Dermis blood vessel endothelial cell (primary cell): ENCODE measurements at places on chromosomes 4 and X. TPM values are rescaled to one million over a fixed set of nuclear protein-coding genes. Genes with fewer than 3 reads are reported as not detected.

Gene SATL1
- total RNA-seq = not detected in 2 replicates

Gene BANK1
- total RNA-seq = 0.09 TPM in 1 of 2 replicates, not detected in the other

Gene VAMP7
- 46.5 and 66.2 TPM in 2 replicates for total RNA-seq

GRCh38 chr4:137283737-137284136 lies 248.6 kb downstream of the PCDH18 start:
- DNase-seq = no peak

GRCh38 chr4:186709517-186709916 lies 14.1 kb downstream of the FAT1 start:
- no peak for DNase-seq

DNA sequence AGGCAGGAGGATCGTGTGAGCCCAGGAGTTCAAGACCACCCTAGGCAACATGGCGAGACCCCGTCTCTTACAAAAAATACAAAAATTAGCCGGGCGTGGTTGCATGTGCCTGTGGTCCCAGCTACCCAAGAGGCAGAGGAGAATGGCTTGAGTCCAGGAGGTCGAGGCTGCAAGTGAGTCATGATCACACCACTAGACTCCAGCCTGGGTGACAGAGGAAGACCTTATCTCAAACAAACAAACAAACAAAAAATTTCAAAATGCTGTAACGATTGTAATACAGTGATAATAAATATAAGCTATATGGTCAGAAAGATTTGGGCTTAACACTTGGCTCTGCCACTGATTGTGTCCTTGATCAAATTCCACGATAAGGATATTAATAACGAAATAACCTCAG lies 24.2 kb downstream of the SLC25A4 start:
- DNase-seq = no peak

DNA sequence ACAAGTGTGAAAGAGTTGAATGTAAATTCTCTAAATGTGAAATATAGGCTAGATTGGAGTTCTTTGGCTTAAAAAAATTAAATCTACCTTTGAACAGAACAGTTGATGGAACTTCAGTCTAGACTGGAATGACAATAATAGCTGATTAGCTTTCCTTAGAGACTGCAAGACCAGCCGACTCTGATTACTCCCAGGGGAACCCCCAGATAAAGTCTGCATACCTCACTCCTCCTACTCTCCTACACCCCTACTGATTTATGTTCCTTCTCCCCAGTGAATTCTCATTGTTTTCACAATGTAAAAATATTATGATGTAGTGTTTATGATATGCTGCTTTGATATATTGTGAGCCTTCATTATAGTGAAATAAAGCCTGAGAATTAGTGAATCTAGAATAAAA lies 241.3 kb downstream of the CFAP299 start:
- no peak for DNase-seq
